ENCODE measurements at places on chromosomes 2 and 18.

DNA sequence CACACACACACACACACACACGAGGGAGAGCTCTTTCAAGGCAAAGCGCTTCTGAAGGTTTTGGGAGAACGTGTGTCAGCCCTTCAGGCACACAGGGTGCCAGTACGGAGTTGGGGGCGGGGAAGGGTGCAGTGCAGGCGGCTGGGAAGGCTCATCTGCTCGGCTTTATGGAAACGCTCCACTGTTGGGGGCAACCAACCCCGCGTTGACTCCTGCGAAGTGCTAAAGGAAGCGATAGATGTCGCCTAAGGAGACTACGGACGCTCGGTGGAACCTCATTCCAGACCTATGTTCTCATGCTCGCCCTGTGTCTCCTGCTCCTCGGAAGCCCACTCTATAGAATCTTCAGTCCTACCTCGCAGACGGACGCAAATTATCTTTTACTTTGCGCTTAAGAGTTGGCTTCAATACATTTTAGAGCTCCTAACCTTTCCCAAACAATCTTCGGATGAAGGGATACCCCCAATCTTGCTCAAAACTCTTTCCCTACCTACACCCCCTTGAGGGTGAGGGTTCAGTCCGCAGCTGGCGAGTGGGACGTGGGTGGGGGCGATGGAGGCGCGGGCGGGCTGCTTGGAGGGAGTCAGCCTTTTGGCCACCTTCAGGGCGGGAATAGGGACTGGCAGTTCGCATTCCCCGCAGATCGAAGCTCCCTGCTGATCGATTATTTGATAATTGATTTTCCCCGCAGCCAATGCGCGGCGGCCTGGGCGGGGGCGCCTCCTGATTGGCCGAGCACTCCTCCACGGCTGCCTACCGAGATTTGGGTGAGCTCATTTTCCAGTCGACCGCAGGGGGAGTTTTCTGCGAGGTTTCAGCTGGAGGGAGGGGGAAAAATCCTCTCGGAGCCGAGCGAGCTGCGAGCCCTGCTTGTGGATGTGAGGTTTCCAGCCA, 1.9 kb upstream of the MEIS1 start:
- DNase-seq, result peak; percentile 33

DNA sequence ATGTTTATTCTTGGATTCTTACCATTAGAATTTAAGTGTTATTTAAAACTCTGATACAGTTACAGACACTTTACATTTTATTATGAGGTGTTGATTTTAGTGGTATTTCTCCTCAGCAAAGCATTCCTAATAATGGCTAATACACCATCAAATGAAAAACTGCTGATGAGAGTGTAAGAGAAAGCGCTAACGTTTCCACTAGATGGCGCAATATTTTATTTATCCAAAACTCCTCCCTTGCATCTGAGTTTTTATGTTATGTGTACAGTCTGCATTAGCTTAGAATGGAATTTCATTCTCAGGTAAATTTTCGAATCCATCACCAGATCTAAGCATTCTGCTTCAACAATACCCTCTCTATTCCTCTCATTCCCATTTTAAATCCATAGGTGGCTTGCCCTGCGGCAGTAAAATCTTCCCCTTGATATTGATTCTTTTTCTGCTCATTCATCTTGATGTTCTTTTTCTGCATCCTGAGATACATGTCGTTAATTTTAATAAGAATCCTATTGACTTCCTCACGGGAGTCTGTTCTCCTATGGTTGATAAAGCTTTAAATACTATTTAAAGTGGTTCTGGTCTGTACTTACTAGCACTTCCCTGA, 53.9 kb downstream of the PRKRA start:
- no peak for DNase-seq

- DNase-seq, result no peak
Observed at GRCh38 chr2:95387358-95387757, 15.2 kb upstream of the FAHD2A start.

DNA sequence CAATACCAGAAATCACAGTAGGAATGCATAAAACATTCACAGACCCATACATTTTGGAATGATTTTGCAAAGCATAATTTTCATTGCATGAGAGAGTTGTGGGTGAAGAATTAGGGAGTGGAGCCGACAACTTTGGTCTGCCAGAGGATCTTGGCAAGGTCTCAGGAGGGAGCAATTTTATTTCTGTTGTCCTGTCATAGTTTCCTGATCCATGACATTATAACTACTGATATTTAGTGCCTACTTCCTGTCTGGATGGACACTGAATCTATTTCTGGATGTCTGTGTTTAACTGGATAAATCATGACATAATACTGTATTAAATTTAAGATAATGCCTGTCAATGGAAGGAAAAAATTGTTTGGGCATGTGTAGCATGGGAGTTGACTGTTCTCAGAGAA, 2.4 kb downstream of the ITGA4 start:
- no peak for DNase-seq

DNA sequence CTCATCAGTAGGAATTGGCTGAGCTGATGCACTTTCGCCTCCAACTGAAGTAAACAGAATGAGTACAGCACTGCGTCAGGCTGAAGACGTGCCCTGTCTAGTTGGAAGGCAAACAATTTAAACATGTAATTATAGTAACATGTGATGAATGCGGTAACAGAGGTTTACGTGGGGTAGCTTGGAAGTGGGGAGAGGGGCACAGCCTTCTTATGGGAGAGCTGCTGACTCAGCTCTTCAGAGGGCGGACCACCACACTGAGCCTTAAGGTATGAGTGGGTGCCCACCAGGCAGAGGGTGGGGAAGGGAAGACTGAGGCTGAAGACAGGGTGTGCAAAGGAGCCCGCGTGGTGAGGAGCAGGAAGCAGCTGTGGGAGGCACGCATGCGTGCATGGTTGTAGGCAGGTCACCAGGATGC, 6.2 kb upstream of the EHD3 start:
- no peak for DNase-seq

- no peak for DNase-seq
Observed at GRCh38 chr2:36271266-36271665, 84.3 kb upstream of the CRIM1 start.

DNA sequence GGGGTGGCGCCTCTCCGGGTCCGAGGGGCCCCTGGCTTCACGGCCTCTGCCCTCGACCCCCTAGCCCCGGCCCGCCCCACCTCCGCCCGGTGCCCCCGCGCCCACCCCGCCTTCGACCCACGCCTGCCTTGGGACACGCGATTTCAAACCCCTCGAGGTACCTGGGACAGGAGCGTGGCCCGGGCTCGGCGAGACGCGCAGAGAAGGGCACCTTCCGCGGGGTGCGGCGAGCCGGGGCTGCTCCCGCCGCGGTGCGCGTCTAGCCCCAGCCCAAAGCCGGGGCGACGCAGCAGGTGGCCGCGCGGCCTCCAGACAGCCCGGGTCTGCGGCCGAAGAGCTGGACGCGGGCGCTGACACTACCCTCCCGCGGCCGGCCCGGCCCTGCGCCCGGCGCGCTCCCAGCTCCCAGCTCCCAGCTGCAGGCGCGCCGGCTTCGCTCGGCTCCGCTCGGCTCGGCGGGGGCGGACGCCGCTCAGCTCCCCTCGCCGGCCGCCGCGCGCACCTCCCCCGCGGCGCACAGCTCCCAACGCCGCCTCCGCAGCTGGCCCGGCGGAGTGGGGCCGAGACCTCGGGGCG, at the start of gene CRACDL:
Gene CRACDL, minus strand, starts transcription at position 449 of the 576 bp plus-strand sequence. CDS start 89,425 bp downstream, outside the sequence.
- DNase-seq, result no peak

DNA sequence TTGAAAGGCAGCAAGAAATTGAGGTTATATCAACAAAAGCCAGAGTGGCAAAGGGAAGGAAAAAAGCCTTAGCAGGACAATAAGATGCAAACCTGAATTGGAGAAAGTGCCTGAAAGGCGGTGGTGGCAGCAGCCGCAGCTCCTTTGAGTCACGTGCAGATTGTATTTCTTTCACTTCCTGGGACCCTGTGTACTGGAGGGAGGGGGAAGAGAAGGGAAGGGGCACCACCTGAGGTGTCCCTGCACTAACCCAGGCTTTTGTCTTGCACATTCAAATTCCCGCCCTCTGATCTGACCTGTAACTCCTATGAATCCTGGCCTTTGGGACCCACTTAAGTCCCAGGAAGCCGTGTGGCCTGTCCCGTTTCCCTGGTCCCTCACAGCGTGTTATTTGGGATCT, 326.1 kb upstream of the SKOR2 start:
- no peak for DNase-seq

DNA sequence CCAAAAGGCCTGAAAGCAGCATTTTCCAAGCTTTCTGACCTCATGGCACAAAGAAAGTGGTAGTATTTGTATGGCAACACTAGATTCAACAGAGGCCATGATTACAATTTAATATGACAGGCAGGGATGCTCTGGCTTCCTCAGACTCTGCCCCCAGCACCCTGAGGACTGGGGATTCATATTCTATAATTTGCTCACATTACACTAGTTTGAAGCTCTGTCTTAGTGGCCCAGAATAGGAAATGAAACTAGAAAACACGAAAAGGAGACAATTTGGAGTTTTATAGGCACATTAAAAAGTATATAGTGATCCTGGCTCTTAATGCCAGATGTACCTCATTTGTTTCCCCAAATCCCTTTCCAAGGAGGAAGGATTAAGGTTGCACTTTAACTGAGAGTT, 173.0 kb upstream of the STK17B start:
- DNase-seq, result no peak

DNA sequence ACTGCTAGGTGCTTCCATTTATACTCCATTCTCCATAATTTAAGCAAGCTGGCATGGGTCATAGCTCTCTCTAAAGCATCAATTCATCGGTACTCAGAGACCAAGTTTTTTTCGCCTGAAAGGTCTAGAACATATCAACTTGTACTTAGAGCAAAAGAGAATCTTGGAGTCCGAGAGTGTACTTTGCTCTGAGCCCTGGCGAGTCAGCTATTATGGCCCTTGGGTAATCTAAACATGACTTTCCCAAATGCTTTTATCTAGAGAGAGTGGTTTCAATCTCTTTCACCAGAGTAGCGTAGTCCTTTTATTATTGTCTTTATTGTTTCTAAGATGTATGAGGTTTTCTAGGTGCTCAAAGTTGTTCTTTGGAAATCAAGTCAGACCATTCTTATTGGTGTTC, 34.4 kb downstream of the MAIP1 start:
- no peak for DNase-seq

DNA sequence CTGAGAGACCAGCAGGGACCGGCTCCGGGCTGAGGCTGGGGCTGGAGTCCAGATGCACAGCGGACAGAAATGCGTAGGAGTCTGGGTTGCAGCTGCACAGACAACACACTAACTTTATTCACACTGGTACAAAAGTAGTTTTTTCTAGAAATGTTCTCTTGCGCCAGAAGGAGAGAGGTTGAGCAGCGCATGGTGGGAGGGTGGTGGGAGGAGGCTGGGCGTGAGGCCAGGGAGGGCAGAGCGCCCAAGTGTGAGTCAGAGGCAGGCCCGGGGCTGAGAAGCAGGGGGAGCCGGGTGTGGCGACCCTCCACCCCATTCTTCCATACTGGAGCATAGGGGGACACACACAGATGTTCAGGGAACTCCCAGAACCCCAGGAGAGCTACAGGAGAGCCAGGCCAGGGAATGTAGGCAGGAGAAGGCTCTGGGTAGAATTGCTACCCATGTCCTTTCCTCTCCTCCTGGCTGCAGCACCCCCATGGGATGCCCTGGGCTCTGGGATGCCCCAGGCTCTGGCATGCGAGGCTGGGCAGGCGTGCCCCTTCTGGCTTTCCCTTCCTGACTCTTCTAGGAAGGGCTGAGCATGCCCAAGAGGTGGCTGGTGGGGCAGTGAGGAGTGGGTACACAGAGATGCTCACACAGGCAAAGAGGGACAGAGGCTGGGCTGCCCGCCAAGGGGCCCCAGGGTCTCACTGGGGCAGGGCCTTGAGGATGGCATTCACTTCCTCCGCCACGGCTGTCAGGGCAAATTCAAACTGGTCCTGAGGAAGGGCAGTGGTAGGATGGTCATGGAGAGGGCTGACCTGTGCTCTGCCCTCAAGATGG, 10.6 kb downstream of the DNAJB2 start:
- DNase-seq, result no peak

- no peak for DNase-seq
Observed at GRCh38 chr2:228786901-228787300, 484.2 kb downstream of the PID1 start.

- no peak for DNase-seq
Observed at GRCh38 chr2:124953921-124954320, 928.8 kb downstream of the CNTNAP5 start.

Data from stimulated activated CD4-positive, alpha-beta T cell treated with anti-CD3 and anti-CD28 coated beads, Interleukin-1b, Interleukin-23, amount 100 ng/mL, for 48 hours (primary cell).